ENCODE measurements at places on chromosomes 7 and 10.

DNA sequence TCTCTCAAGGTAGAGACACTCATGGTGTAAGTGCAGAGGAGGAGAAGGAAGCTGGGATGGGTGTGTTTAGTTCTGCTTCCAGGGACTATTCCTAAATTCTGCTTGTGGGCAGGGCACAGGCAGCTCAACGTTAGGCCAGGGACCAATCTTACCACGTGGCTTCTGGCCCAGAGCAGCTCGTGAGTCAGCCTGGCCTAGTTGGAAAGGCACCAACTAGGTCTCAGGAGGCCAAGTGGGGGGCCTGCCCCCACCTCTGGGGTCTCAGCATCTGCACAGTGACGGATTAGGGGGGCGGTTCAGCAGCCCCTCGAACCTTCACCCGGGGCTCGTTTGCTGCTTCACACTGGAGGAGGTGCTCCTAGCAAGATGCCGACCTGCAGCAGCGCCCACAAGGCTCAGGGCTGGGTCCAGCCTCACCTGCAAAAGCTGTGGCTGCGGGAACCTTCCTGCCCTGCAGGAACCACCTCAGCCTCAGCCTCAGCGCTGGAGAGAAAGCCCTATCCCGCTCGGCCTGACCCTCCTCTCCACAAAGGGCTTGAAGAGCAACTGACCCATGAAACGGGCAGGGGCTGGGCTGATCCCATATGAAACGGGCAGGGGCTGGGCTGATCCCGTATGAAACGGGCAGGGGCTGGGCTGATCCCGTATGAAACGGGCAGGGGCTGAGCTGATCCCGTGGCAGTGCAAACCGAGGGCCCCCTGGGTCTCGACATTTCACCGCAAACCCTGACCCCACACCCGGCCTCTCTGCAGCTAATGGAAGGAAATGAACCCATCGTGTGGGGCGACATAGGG, 447.4 kb downstream of the DNAJB6 start:
- no peak for DNase-seq

DNA sequence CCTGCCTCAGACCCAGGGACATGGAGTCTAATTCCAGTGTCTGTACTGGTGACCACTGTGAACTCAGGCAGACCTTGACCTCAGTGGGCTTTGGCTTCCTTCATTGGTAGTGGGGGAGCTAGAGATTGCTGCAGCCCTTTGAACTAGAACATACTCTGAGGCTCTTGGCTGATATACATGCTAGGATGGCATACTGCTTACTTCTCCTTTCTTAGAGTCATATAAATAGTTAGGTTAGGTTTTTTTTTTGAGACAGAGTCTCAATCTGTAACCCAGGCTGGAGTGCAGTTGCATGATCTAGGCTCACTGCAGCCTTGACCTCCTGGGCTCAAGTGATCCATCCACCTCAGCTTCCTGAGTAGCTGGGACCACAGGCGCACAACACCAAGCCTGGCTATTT, 49.7 kb downstream of the TMEM178B start:
- DNase-seq: no peak

GRCh38 chr7:22696541-22697228, 30.3 kb upstream of the IL6 start:
- no peak for DNase-seq

GRCh38 chr7:78450706-78451105, 652.1 kb downstream of the PHTF2 start:
- DNase-seq: no peak

GRCh38 chr7:151570366-151570915, 50.7 kb upstream of the RHEB start:
- DNase-seq: no peak

- no peak for DNase-seq
Measured at GRCh38 chr7:1901431-1902210, 231.5 kb downstream of the ELFN1 start.

DNA sequence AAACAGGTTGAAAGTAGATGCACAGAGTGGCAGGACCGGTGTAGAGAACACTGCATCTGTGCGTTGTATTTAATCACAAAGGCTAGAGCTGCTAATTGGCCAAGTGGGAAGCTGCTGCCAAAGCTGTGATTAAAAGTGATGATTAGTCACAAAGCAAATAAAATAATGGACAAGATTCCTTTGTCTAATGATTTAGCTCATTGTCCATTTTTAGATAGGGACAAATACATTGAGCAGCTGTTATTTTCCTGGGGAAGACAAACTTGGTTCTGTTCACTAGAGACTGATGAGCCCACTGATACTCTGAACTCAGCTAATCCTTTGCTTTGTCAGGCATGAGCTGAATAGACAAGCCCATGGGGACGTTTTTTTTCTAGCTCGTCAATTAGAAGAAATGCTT, 19.7 kb downstream of the UBE3C start:
- no peak for DNase-seq

- no peak for DNase-seq
Measured at GRCh38 chr10:1206101-1206500, 149.9 kb downstream of the WDR37 start.

- DNase-seq: no peak
Measured at GRCh38 chr7:134693256-134693655, 46.6 kb downstream of the BPGM start.

DNA sequence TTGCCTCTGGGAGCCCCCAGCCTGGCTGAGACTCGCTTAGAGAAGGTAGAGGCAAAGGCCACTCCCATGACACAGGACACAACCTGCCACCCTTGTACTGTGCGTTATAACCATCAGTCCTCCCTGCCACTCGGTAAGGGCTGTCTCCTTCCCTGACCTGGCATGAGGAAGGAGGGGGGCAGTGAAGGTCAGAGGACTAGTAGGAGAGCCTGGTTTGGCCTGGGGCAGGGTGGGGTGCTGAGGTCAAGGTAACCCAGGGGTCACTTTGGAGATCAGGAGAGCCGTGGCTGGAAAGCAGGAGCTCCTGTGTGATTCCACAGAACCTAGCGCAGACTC, 6.9 kb upstream of the TNRC18 start:
- DNase-seq: no peak

DNA sequence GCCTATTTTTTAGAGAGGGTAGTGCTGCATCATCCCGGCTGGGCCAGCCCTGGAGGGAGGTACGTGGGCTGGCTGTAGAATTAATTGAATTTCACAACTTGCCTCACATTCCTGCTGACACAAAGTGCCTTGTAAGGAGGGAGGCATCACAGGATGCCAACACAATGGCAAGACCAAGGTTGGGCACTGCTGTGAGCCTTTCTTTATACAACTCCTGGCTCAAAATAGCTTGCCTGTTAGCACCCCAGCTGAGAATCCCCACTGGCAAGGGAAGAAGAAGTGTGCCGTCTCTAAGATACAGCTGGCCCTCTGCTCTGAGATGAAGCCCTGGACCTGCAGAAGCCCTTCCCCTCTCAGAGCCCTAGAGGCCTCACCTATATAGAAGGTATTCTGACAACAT, 873.9 kb downstream of the GRID1 start:
- DNase-seq: no peak

Measured in NCI-H2029 (cell line).